ENCODE measurements at places on chromosomes 7 and 10. TPM values are rescaled to one million over a fixed set of nuclear protein-coding genes. Genes with fewer than 3 reads are reported as not detected.

The ANKRD7 gene
- 0.26 TPM for total RNA-seq

The GFRA1 gene
- total RNA-seq = 1.6 TPM

The CALHM1 gene
- not detected for total RNA-seq

The CLCN1 gene
- total RNA-seq = not detected

The UCMA gene
- total RNA-seq = not detected

The C7orf33 gene
- total RNA-seq = not detected

The GDF2 gene
- total RNA-seq = not detected

The ITGA8 gene
- total RNA-seq = 0.94 TPM
